GM03348 (cell line): ENCODE measurements at places on chromosomes 3 and 15.
A peak's percentile ranks its signal among the peaks of the same experiment; 100 is the strongest.

DNA sequence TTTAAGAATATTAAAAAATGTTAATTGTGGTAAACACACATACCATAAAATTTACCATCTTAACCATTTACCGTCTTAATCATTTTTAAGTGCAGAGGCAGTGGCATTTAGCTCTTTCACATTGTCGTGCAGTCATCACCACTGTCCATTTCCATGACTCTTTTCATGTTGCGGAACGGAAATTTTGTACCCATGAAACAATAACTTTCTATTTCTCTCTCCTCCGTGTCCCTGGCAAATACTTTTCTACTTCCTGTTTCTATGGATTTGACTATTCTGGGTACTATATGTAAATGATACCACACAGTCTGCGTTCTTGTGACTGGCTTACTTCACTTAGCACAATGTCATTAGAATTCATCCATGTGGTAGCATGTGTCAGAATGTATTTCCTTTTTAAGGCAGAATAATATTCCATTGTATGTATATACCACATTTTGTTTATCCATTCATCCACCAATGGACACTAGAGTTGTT lies 27.9 kb downstream of the AKAP13 start:
- no peak for DNase-seq

DNA sequence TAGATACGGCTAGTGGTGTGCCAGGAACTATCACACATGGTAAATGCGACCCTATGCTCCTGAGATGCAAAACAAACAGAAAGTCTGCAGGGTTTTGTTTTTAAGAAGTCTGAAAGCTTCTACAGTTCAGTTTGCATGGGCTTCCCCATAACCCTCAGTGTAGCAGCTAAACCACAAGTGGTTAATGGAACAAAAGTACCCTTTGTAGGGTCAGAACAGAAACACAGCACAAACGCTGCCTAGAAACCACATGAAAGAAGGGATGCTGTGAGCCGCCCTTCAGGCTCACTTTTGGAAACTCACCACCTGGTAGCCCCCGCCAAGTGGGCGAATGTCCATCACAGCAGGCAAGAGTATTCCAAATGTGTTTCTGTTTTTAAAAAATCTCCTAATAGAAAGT lies 46.2 kb downstream of the CTDSPL start:
- no peak for DNase-seq

DNA sequence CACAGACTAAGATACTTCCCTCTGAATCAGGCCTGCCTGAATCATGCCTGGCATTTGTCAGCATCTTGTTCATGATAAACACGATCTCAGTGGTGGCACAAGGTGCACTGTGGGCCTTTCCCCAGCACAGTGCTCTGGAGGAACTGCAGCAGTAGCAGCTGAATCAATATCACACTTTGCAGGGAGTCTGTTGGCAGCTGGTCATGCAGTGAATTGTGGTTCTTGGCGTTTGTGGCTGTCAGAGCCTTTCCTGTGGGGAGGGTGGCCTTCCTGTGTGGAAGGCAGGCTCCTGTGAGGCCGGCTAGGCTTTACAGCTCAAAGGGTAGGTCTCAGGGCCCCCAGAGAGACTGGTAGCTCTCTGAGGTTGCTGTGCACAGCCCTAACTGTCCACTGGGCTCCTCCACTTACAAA lies 54.4 kb upstream of the TLE3 start:
- DNase-seq: no peak

DNA sequence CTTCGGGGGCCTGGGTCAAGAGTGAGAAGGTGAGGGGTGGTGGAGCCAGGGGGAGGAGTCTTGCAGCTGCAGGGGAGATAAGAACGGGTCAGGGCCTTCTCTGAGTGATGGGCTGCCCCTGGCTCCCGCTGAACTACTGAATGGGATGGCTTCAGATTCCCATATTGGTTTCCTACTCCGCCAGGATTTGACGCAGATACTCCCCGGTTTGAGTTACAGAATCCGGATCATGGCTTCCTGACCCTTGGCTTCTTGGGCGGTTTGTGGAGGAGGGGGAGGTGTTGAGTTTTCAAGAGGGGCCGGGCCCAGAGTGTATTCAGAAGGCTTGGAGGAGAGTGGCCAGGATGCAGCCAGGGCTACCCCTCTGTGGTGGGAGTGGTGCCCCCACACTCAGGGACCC lies 119.9 kb upstream of the ATP2B2 start:
- DNase-seq: no peak

DNA sequence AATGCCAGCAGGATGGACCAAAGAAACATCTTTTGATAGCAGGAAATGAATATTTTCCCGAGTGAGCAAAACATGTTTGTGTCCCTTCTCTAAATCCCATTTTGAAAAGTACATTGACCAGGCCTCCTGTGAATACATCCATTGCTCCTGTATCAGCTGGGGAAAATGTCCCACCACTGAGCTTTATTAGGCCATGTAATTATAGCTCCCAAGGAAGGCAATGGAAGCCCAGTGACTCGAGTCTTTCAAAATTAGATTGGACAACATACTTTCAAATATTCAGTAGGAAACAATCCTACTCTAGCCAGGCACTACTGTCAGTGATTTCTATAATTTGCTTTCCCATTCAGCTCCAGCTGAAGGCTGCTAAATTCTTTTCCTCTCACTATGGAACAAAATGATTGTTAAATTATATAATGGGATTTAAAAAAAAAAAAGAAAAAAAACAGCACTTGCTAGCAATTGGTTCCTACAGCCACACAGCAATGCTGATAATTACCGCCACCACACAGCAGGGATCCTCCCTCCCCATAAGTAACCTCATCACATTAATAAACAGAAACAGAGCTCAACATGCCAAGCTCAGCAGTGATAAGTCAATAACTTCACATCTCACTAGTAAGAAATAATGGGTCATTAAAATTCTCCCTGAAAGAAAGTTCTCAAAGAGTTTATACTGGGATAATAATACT lies 172.4 kb upstream of the SLC2A2 start:
- no peak for DNase-seq

GRCh38 chr3:13883681-13884080 lies 3.8 kb upstream of the WNT7A start:
- no peak for DNase-seq

DNA sequence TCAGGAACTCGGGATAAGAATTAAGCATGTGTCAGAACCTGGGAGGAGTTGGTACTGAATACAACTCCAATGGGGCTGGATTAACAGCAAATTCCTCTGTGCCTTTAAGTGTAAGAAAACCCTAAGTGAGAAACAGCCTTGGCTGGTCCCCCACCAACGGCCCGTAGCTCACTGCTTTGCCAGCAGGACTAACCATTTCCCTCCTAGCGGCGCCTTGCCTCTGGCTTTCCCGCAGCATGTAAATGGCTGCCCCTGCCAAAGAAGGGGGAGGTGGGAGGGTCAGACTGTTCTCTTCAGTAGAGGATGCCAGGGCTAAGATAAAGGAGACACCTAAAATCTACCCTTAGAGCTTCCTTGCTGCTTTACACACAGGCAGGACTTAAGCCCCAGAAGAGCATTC lies 51.0 kb upstream of the SH3GL3 start:
- DNase-seq: peak; percentile 16

GRCh38 chr15:31487811-31488436 lies 161.3 kb downstream of the KLF13 start:
- DNase-seq: peak; percentile 58

- DNase-seq: no peak
Measured at GRCh38 chr3:24793896-24794295, 299.2 kb upstream of the THRB start.

GRCh38 chr15:62726461-62726860 lies 316.1 kb upstream of the TPM1 start:
- no peak for DNase-seq

- no peak for DNase-seq
Measured at GRCh38 chr3:82467051-82467450, 705.6 kb upstream of the GBE1 start.

GRCh38 chr15:33600212-33600611 lies 289.4 kb downstream of the RYR3 start:
- DNase-seq: no peak

- no peak for DNase-seq
Measured at GRCh38 chr15:87760547-87761314, 495.8 kb downstream of the NTRK3 start.
